HepG2 (cell line): ENCODE measurements at places on chromosomes 5 and 9.

DNA sequence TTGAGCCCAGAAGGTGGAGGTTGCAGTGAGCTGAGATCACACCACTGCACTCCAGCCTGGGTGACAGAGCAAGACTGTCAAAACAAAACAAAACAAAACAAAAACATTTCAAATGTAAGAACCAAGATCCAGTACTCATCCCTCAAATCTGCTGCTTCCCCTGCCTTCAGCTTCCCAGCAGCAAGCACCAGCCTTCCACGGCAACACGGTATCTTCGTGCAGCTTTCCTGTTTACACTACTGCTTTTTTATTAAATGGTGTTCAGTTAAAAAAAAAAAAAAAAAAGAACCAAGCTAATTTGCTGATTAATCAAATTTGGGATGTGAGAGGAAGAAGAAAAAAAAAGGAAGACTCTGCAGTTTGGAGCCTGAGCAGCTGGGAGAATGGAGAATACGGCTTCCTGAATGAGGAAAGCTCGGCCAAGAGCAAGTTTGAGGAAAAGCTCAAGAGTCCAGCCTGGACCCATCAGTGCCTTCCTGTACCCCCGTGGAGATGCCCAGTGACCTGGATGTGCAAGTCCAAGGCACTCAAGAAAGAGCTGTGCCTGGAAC lies 28.0 kb upstream of the SLC2A8 start:
- H3K4me1 ChIP-seq: peaks cover 13% of the 10 kb centered on the region
- no peak overlapping the region for H3K4me3 ChIP-seq
- no peak for DNase-seq
- H3K27me3 ChIP-seq: no peaks in the 10 kb centered on the region
- H3K36me3 ChIP-seq: peaks cover 7% of the 10 kb centered on the region; the same call in 1 of the 3 replicates

DNA sequence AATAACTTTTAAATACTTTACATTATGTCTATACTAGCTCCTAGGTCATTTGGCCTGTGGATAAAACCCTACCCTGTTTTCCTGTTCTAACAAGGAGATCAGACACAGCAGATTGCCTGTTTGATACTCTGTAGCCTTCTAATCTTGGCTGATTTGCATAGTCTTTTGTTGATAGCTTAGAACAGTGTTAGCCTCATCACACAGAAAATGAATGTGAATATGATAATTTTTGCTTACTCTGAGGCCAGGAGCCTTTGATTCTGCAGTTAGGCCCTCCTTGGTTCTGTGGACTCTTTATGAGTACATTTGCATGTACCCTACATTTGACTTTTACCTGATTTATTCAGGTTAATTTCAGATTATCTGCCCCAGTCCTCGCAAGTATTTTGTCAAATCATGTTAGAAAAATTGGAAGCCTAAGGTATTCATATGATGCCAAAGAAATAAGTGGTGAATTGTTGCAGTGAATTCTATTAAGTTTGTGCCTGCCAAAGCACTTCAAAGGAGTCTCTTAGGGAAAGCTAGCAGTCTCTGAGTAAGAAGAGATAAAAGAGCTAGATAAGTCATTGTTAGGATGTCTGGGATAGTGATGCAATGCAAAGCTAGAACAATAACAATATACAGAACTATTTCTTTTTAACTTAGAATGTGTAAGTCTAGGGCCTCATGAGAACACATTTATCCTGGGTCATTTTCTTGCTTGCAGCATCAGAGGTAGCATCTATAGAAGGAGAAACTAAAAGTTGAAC lies 56.4 kb downstream of the SCAMP1 start:
- H3K4me3 ChIP-seq: no peak overlapping the region
- peaks cover 13% of the 10 kb centered on the region for H3K4me1 ChIP-seq
- H3K36me3 ChIP-seq: peaks cover 1% of the 10 kb centered on the region; the same call in 1 of the 2 replicates
- no peak for DNase-seq
- no peak overlapping the region for H3K27ac ChIP-seq

DNA sequence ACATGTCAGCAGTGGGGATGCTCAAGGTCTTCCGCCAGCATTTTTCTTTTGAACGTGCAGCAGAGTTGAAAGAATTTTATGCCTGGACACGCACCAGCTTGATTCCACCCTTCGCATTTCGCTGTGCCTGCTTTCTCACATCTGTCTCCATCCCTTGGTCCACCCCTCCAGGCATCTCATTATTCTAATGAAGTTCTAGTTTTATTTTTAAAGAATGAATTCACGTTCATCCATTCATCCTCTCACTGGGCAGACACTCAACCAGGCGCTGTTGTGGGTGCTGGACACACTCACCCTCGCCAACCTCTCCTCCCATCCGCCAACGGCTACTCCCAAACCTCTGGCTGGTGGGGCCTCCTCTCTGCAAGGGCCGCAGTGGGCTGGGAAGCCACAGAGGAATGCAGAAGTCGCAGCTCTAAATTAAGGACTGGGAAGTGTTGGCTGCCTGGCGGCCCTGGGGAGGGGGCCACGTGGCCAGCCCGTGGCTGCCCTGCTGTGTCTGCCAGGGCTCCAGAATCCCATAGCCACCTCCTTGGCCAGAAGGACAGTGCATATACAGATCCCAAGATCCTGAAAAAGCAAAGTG lies 6.7 kb downstream of the SUSD3 start:
- H3K27me3 ChIP-seq: no peaks in the 10 kb centered on the region
- H3K4me3 ChIP-seq: no peak overlapping the region
- DNase-seq: no peak
- no peaks in the 10 kb centered on the region for H3K36me3 ChIP-seq
- peaks cover 31% of the 10 kb centered on the region for H3K4me1 ChIP-seq
- no peak overlapping the region for H3K27ac ChIP-seq

DNA sequence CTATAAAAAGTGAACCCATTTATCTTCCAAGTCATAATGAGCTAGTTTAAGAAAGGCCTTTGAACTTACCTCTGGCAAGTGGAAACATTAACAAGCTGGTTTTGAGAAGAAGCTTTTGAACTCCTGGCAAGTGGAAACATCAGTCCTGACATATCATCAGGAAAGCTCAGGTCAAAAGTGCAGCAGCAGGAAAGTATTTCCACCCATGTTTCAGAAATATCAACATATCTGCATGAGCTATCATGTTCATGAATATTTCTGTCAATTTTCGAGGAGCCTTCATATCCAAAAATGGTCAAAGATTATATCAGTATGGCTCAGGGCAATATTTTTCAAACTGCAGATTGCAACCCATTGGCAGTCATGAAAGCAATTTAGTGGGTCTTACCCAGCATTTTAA lies 133.9 kb downstream of the PLK2 start:
- H3K4me3 ChIP-seq: no peak overlapping the region
- no peak overlapping the region for H3K27ac ChIP-seq
- DNase-seq: no peak
- H3K4me1 ChIP-seq: no peaks in the 10 kb centered on the region
- no peaks in the 10 kb centered on the region for H3K36me3 ChIP-seq
- H3K27me3 ChIP-seq: no peaks in the 10 kb centered on the region

DNA sequence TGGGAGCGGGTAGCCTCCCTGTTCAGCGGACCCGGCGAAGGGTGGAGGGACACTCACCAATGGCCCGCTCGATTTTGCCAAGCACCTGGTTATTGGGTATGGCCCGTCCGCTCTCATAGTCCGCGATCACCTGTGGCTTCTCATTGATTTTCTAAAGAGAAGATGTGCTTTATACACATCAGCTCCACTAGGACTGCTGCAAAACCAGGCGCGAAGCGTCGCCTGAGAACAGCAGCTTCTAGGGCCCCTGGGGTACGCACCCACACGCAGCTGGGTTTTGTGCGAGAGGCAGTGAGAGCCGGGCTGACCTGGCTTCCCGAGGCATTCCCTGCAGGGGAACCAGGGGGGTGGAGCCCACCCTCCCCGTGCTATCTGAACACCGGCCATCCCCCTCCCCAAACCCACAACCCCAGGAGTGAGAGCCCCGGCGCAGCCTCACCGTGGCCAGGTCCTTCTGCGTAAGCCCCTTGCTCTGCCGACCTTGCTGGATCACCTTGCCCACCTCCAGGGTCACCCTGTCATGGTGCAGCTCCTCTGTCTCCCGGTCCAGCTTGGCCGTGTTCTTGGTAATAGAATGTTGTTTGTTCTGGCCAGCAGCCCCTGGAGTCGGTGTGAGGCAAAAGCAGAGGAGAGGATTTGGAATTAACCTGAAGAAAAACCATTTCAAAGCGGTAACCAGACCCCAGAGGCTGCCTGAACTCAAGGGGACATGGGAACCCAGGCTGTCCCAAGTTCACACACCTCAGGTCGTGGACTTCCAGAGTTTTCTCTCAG lies 3.1 kb downstream of the EDF1 start:
- no peak overlapping the region for H3K27ac ChIP-seq
- H3K4me1 ChIP-seq: peaks cover 49% of the 10 kb centered on the region
- H3K27me3 ChIP-seq: no peaks in the 10 kb centered on the region
- no peak overlapping the region for H3K4me3 ChIP-seq
- peaks cover 17% of the 10 kb centered on the region for H3K36me3 ChIP-seq
- no peak for DNase-seq

DNA sequence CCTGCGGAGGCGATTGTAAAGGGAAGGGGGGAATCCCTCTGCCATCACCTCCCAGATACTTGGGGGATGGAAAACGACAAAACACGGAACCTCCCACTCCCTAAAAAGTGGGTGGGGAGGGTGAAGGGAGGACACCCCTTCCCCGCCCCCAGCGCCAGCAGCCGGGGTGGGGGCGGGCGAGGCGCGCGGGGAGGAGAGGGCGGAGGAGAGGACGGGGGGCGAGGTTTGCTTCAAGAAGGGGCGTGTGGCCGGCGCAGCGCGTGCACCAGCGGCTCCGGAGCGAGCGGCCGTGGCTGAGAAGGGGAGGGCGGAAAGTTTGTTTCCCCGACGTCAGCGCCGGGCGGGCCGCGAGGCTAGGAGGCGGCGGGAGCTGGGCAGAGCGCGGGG lies at the start of gene PRRX2:
PRRX2 (plus strand) TSS at position 259 of the 387 bp plus-strand sequence. CDS start 221 bp downstream, outside the sequence.
- H3K36me3 ChIP-seq: no peaks in the 10 kb centered on the region
- H3K4me1 ChIP-seq: no peaks in the 10 kb centered on the region
